Stimulated activated CD8-positive, alpha-beta memory T cell treated with anti-CD3 and anti-CD28 coated beads, Interleukin-7, amount 100 ng/mL, for 1 hour (primary cell): ENCODE measurements at places on chromosomes 3 and 15.

DNA sequence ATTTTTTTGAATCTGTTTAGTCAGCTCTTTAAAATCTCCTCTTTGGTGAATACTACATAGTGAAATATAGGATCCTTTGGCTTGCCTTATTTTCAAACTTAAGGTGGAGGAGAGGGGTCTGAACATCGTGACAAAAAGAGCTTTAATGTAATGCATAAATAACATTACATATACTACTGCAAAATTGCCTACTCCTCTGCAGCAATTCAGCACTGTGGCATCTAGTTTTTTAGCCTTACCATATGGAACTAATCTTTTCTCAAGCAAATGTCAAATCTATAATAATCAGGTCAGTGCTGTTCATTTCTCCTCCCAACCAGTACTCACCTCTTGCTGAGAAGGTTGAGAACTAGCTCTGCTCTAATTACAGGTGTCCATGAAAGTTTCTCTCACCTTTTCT lies 394.0 kb upstream of the CDIN1 start:
- DNase-seq = no peak

GRCh38 chr3:175383371-175383770 lies 524.2 kb downstream of the NAALADL2 start:
- no peak for DNase-seq

DNA sequence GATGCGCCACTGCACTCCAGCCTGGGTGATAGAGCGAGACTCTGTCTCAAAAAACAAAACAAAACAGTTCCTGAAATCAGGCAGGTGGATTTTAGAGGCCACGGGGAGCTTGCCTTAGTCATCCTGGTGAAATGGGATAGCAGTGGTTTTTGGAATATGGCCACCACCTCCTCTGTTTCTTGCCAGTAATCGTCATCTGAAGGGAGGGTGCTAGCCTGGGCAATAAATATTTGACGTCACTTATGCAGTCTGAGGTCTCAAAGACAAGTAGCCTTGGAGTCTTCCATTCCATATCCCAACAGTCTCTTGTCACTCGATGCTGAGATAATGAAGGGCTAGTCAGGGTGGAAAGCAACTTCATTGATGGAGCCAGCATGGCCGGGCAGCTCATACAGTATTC lies 55.2 kb downstream of the KCNAB1 start:
- DNase-seq = no peak

GRCh38 chr3:39137991-39138803 lies 15.2 kb downstream of the CSRNP1 start:
- DNase-seq = no peak

DNA sequence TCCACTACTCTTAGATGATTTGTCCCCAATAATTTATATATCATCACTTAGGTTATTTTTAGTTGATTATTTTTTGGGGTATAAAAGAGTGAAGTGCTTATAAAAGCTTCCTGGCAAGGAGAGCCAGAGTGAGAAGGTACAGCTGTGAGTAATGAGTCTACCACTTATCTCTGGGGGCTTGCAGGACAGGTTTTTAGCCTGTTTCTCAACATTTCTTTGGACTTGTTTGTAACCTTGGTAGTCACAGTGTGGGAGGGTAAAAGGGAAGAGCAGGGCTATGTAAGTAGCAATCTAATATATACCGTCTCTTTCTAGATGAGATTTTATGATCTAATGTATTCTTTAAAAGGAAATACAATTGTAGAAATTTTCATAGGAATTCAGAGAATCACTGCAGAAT lies 321.3 kb upstream of the GOLIM4 start:
- no peak for DNase-seq

DNA sequence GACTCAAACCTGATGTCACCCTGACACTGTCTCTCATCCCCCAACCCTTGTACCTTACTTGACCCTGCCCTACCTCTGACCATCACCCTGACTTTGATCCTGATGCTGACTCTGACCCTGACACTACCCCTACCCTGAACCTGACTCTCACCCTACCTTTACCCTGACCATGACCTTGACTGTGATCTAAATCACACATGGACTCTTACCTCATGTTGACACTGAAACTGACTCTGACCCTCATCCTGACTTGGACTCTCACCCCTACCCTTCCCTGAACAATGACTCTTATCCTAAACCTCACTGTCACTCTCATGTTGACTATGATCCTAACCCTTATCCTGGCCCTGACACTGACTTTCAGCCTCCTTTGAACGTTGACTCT lies 21.7 kb upstream of the SLC25A26 start:
- DNase-seq = no peak

DNA sequence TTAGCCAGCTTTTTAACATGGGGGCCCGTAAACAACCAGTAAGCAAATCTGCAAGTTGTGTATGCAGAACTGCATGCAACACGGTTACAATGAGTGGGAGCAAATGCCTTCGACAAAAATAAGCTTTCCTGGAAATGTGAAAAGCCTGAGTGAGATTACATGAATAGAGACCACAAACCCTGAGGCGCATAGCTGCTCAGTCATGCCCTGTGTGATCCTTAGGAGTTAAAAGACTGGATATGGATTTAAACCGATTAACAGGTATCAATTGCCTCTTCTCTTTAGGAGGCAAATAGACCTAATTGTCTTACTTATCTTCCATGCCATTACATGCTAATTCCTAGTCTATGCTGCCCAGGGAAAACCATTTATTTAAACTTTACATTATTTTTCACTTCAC lies 810.3 kb downstream of the ROBO1 start:
- DNase-seq = no peak

GRCh38 chr3:142180761-142181362 lies 31.5 kb upstream of the TFDP2 start:
- no peak for DNase-seq

- DNase-seq = no peak
Measured at GRCh38 chr3:72031581-72031980, 246.6 kb upstream of the PROK2 start.

DNA sequence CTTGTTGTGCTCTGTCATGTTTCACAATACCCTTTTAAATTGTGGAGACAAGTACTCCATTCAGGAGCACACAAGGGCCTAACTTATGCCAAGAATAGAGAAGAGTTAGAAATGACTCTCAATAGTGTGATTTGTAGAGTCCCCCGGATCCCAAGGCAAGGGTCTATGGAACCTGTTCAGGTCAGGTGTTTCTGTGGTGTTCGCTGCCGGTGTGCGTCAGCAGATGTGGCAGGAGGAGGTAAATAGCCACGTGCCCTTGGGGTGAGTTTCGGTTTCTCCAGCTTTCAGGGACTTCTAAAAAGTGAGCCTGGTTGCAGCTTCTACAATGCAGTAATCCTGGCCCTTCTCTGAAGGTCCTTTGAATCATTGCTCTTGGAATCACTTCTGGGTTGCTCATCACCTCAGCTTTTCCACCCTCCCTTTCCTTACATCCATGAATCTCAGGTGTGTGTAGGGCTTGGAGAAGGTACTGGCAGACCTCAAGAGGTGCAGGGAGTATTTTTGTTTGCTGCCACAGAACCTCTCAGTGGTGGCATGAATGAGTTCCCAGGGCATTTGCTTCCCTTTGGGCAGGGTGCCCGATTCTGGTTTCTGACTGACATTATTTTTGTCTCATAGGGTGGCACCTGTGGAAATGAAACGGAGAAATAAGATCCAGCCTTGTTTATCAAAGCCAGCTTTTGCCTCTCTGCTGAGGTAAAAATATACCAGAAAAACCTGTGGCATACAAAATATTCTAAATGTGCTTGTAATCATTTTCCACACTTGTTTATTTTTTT lies 7.3 kb downstream of the ST3GAL6 start:
- DNase-seq = no peak

DNA sequence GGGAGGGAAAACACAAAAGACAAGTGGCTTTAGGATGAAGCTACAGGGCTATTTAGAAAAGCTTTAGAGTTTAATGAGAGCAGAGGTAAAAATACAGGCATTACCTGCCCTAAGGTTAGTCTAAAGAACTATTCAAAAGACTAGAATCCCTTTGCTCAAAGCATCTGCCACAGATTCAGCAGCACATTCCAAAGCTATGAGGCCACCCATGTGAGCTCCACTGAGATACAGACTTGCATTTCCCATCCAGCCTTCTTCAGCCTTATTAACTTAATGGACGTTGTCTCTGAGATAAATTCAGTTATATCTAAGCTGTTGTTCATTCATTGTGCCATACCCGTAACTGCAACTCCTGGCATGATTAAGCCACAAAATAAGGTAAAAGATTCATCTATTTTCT lies 25.4 kb downstream of the CXCR6 start:
- no peak for DNase-seq

- DNase-seq = no peak
Measured at GRCh38 chr3:12352253-12352652, 63.4 kb downstream of the PPARG start.

DNA sequence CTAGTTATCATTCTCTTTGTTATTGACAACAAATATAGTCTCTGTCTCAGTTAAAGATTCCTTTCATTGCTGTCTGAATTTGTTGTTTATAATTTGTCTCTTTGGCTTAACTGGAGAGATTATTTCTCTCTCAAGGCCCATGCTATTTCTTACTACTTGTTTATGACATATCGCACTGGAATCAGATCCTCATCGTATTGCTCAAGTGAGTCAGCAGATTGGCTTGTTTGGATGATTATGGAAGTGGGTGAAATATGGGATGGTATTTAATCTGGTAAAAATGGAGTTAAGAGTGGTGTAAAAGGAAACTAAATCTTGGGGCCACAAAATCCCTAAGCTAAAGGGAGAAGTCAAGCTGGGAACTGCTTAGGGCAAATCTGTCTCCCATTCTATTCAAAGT lies 613.1 kb downstream of the SI start:
- no peak for DNase-seq

- DNase-seq = no peak
Measured at GRCh38 chr3:126160243-126161210, 19.9 kb downstream of the ALDH1L1 start.

DNA sequence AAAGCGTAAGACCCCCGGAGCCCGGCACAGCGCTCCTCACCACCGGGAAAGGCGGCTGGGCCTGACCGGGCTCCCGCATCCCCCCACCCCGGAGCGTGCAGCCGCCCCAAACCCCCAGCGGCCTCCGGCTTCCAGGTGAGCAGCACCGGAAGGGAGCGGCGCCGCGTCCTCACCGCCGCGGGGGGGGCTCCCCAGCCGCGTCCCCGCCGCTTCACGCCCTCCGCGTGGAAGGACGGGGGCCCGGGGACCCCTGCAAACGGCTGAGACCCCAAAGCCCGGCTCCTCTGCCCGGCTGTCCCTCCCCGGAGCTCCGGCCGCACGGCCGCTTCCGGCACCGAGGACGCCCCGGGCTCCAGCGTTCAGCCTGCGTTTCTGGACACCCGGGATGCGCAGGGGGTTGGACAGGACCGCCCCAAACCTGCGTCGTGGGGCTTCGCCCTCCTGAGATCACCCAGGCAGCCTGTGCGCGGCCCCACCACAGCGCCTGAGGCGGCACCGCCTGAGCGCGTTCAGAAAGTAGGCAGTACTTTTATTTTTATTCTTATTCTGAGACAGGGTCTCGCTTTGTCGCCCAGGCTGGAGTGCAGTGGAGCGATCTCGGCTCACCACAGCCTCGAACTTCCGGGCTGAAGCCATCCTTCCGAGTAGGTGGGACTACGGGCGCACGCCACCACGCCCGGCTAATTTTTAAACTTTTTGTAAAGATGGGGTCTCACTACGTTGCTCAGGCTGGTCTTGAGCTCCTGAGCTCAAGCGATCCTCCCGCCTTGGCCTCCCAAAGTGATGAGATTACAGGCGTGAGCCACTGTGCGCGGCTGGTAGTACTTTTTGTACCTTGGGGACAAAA lies 51.6 kb upstream of the BLM start:
- DNase-seq = no peak

GRCh38 chr15:84035399-84035766 lies 200.2 kb upstream of the GOLGA6L4 start:
- DNase-seq = no peak

- DNase-seq = no peak
Measured at GRCh38 chr3:5036858-5037257, 57.6 kb downstream of the BHLHE40 start.

GRCh38 chr3:29144807-29145206 lies 136.1 kb upstream of the RBMS3 start:
- DNase-seq = no peak

- DNase-seq = no peak
Measured at GRCh38 chr3:101615525-101615924, 41.5 kb downstream of the PCNP start.

GRCh38 chr15:26232691-26233090 lies 369.6 kb upstream of the ATP10A start:
- no peak for DNase-seq

GRCh38 chr3:31948280-31948679 lies 32.8 kb downstream of the OSBPL10 start:
- no peak for DNase-seq

DNA sequence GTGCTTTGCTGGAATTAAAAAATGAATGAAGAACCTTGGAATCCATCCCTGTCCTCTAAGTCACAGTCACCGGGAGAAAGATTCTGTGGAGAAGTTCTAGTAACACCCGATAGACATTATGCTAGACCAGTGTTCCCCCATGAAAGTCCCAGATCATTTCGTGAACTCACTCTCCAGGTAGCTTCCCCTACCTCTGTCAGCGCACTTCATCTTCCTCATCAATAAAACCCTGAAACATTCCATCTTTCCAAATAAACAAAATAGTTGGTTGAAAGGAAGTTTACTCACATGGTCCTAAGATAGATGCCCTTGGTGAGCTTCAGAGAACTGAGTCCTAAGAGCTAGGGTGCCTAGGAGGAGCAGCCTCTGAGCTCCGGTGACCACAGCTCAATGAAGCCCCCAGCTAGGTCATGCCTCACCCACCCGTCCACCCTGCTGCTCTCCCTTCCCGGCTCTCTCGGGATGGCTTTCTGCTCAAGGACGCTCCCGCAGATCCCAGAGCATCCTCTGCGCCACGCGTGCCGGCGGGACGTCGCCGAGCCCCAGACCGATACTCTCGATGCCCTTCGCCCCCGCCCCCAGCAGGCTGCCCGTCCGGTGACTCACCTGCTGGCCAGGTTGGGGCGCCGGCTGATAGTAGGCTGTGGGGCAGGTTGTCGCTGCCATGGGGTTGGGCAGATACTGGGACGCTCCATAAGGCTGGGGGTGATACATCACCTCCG lies 776 bp downstream of the VGLL3 start:
- no peak for DNase-seq

- no peak for DNase-seq
Measured at GRCh38 chr15:26864664-26865191, 2.1 kb upstream of the GABRA5 start.

DNA sequence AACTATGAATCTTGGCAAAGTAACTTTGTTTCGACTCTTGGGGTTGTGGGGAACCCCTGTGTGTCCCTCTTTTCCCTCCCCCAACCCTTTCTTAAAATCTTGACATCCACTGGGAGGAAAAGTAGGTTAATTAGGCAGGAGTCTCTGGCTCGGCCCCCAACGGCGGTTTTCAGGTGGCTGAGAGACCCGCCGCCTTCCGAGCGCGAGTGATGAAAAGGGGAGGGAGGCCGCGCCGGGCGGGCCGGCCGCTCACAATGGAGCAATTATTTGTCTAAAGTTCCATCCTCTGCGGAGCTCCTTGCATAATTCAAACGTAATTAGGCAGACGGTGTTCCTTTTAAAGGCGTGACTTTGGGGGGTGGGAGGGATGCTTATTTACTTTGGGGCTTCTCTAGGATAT lies 51.7 kb downstream of the ZIC4 start:
- no peak for DNase-seq
